ENCODE measurements at places on chromosomes 6 and 20. TPM values are rescaled to one million over a fixed set of nuclear protein-coding genes. Genes with fewer than 3 reads are reported as not detected.

GRCh38 chr6:78629154-78629721 is 238.1 kb upstream of the IRAK1BP1 start:
- DNase-seq: no peak

GRCh38 chr6:8549074-8549790 is 113.9 kb upstream of the SLC35B3 start:
- no peak for DNase-seq

- DNase-seq: no peak
Observed at GRCh38 chr6:13431059-13431656, 56.2 kb downstream of the GFOD1 start.

DNA sequence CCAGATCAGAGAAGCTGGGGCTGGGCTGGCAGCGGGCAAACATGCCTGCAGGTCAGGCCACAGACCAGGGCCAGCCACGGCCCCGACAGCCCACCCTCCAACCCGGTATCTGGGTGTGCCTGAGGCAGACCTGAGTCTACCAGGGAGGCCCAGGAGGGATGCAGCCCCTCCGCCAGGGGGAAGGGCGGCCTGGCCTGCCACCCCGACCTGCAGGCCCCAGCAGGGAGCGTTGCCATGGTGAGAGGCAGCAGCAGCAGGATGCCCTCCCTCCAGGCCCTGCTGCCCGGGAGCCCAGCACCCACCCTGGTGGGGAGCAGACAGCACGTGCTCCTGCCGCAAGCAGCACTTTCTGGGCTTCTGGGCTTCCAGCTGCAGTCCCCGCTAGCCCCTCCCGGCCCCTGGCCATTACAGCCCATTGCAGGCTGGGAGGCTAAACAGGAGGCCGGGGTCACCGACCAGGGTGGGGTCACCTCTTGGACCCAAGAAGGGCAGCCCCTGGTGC is 3.8 kb upstream of the EEF1A2 start:
- no peak for DNase-seq

- no peak for DNase-seq
Observed at GRCh38 chr6:3328145-3328544, 69.4 kb downstream of the PSMG4 start.

GRCh38 chr6:117776441-117776840 is 101.2 kb downstream of the NUS1 start:
- DNase-seq: no peak

DNA sequence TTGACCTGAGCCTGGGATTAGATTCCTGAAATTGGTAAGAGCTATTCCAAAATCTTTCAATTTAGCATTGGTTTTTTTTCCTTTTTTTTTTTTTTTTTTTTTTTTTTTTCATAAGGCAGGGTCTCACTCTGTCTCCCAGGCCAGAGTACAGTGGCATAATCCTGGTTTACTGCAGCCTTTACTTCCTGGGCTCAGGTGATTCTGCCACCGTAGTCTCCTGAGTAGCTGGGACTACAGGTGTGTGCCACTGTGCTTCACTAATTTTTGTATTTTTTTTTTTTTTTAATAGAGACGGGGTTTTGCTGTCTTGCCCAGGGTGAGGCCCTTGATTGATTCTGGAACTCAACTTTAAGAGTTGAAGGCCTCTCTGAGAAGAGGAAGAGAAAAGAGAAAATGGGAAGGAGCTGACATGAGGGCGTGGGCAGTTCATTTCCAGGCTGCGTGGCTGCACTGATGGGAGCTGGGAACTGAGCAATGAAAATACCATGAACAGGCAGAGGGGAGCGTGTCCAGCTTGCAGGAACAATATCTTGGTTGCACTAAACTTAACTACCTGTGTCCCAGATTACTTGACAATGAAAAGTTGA is 24.6 kb downstream of the KDM1B start:
- DNase-seq: peak; percentile 8

- DNase-seq: no peak
Observed at GRCh38 chr6:23175391-23175790, 606.0 kb downstream of the HDGFL1 start.

- no peak for DNase-seq
Observed at GRCh38 chr6:29146179-29146578, 24.5 kb upstream of the OR2J2 start.

DNA sequence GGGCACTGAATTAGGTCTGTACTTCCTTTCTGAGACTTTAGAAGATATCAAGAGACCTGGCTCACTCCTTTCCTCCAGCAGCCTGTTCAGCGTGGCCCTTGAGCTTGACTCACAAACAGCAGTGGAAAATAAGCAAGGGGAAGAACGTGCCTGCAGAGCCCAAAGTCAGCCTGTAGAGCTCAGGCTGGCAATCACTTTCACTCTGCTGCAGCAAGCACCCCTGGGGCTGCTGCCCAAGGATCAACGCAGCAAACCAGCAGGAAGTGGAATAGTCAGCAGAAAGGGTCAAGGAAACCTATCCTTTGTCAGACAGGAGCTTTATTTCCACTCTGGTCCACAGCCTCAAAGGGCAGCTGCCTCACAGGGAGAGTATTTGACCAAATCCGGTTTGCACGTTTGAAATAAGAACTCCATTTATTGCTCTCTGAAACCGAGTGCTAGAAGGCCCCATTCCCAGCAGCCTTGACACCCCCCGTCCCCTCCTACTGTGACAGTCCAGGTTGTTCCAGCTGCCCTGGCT is 77.4 kb downstream of the PRDM1 start:
- peak; percentile 68 for DNase-seq

GRCh38 chr6:156131221-156131903 is 645.8 kb upstream of the ARID1B start:
- peak; percentile 39 for DNase-seq

GRCh38 chr20:24389686-24390085 is 79.7 kb upstream of the SYNDIG1 start:
- peak; percentile 7 for DNase-seq

DNA sequence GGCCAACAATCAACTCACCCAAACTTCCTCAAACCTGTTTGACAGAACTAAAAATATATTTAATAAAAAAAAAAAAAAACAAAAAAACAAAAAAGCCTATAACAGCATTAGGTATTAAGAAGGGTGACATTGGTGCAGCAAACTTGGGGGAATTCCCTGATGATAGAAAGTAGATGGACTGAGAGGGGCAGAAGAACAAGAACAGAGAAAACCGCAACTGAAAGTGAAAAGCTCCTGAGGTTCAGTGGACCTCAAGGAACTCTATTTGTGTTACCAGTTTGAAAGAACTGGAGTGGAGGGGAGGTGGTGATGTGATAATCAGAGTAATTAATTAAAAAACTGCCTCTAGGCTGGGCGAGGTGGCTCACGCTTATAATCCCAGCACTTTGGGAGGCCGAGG is 53.8 kb downstream of the MACROD2 start:
- DNase-seq: no peak

GRCh38 chr6:135814043-135814442 is 37.5 kb upstream of the PDE7B start:
- DNase-seq: no peak

GRCh38 chr6:84139311-84139710 is 88.1 kb downstream of the CEP162 start:
- no peak for DNase-seq

DNA sequence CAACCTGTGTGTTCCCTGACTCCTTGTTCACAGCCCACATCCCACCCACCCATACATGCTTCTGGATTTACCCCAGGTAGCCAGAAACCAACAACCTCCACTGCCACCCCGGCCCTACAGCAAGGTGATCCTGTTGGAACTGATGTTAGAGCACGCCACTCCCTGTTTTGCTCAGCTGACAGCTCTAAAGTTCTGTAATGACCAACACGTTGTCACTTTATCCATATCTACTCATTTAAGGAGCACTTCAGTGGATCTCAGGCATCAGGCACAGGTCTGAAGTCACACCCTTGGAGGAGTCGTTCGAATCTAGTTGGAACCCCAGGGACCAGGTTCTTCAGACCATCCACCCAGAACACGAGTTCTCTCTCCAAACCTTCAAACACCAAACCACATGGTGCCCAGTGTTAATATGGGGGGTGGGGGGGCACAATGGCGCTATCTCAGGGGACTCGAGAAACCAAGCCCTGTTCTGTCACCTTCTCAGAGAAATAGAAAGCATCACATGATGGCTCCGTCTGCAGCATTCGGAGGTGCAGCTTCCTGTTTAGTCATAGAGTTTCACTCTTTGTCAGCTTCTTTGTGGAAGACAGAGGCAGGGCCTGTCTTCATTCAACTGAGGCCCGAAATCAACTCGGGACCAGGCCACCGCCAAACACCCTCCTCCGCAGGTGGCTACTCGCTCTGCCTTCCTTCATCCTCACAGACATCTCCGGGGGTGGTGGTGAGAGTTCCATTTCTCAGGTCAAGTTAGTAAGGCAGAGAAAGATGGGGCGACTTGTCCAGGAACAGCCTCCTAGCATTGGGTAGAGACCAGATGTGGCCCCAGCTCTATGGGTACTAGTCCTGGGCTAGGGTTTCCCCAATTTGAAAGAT is 142.2 kb downstream of the NFATC2 start:
- peak; percentile 93 for DNase-seq

- DNase-seq: no peak
Observed at GRCh38 chr6:165766026-165766425, 103.0 kb upstream of the PDE10A start.

ZBTB46 gene
- 0.16 TPM for polyA plus RNA-seq

CLDN20 gene
- polyA plus RNA-seq: not detected

DCDC2 gene
- polyA plus RNA-seq: not detected

OXT gene
- not detected for polyA plus RNA-seq

SAMD5 gene
- polyA plus RNA-seq: not detected

CDSN gene
- not detected for polyA plus RNA-seq

ATXN1 gene
- polyA plus RNA-seq: 3.1 TPM

GLP1R gene
- not detected for polyA plus RNA-seq

TMX4 gene
- 6.7 TPM for polyA plus RNA-seq

HMGCLL1 gene
- polyA plus RNA-seq: not detected
